ENCODE measurements at places on chromosomes 2 and 18.

DNA sequence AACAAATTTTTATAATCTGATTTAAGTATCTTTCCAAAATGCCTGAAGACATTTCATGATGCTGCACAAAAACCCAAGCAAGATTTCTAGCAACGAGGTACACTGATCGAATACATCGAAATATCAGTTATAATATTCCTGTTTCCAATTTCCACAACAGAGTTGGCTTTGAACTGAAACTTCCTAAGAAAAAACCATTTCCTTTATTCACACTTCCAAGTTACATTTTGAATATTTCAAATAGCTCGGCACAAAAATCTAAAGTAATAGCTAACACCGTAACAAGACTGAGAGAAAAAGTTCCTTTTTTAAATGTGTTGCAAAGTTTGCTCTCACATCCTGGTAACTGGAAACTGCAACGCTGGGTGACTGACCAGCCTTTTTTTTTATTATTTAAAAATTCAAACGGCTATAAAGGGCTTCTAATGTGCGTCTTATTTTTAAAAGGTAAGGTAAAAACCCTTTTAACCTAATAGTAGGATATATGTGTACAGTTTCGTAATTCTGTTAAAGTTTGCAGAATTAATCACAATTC is 1.7 kb downstream of the HNRNPLL start:
- no peak for DNase-seq

DNA sequence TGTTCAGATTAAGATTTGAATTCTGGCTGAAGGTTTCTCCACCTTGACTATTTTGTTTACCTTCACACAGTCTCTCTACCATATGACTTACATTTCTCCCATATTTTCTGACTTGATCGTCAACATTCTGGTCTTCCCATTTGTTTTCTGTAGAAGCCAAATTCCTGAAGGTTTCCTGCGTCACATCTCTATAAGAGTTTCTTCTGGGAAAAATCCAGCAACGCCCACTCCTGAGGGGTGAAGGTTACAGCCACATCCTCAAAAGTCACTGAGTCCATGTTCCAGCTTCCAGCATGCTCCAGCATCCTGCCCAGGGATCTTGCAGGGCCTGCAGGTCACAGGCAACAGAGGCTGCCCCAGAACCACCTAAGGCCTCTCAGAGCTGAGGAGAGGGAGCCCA is 47.5 kb downstream of the NBEAL1 start:
- DNase-seq: no peak

DNA sequence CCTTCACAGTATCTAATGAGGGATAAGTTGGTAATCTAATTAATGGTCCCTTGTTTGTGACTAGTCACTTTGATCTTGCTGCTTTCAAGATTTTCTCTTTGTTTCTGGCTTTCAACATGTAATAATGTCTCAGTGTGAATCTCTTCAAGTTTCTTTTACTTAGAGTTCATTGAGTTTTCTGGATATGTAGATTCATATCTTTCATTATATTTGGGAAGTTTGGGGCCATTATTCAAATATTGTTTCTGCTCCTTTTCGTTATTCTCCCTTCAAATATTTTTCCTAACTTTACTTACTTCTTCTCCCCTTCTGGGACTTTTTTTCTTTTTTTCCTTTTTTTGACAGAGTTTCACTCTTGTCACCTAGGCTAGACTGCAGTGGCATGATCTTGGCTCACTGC is 21.1 kb upstream of the NAPG start:
- no peak for DNase-seq

GRCh38 chr2:96549967-96550786 is 13.6 kb downstream of the ARID5A start:
- DNase-seq: no peak

- no peak for DNase-seq
Measured at GRCh38 chr2:67716895-67717396, 319.8 kb downstream of the ETAA1 start.

DNA sequence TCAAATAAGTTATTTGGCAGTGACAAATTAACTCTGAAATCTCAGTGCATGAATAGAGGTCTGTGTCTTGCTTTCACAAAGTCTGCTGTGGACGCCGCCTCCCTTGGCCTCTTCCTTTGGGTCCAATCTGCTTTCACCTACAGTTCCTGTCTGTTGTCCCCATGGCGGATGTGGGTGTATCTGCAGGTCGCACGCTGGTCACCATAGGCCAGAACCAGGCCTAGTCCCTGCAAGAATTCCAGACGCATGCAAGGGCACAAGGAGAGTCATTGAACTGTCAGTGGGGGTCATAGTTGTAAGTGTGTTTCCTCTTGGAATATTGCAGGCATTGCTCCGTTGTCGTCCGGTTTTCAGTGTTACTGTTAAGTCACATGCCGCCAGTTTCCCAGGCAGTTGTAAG is 7.4 kb downstream of the SOCS6 start:
- no peak for DNase-seq

- DNase-seq: no peak
Measured at GRCh38 chr2:176536439-176537133, 267.3 kb downstream of the MTX2 start.

- DNase-seq: no peak
Measured at GRCh38 chr2:37321029-37321682, 3.5 kb downstream of the PRKD3 start.

DNA sequence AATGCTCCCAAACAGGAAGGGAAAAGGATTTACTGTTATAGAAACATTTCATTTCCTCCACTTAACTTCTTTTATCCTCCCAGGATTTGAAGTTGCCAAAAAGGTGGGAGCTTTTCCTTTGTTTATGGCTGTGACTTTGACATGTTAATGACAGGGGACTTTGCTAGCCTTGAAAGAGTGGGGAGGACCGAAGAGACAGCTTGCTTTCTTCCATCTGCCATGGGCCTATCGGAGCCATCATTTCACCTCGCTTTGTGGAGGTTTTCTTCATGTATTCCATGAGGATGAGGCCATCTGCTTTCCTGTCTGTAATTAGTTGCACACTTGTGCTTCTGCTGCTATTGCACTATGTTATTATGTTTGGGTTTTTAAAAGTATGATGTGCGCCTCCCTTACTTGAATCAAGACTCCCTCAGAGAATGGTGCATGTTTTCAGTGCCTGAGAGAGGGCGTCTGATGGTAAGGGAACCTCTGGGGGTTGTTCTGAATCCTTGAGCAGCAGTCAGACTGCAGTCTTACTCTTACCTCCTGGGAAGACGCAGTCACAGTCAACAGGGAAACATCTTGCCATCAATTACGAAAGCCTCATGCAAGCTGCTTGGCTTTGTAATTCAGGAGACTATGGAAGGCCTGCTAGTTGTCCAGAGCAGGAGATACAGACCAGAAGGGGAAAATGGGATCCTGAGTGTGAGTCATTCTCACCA is 173.3 kb upstream of the MGAT5 start:
- no peak for DNase-seq

DNA sequence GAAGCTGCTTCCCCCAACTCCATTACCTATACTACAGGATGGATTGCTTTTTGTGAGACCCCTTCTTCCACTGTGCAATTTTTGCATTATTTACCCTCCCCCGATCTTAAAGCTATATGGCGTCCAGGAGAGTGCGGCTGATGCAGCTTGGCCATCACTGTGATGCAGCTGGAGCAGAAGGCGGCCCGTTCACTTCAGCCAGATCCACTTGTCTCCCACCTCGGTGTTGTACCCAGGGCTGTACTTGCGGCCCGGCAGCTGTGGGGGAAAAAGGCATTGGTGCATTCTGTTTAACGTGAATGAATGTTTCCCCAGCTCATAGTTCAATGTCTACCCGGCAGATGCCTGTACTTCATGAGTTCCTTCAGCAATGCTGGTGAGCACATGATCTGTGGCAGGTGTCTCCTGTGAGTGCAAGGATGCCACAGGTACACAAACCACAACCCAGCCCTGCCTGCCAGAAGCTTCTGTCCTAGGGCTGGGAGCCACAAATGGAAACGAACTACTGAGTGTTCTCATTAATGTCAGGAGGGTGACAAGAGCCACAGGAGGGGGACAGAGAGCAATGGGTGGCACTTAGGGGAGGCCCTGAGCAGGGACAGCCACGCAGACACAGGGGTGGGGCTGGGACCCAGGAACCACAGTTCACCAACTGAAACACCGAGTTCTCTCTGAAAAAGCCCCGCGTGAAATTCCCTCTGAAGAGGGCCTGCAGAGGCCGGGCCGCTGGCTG is 64.0 kb downstream of the NDUFA10 start:
- DNase-seq: no peak

GRCh38 chr2:11213090-11213638 is 57.9 kb downstream of the SLC66A3 start:
- DNase-seq: peak; percentile 39

GRCh38 chr2:112920923-112921532 is 10.1 kb downstream of the IL37 start:
- DNase-seq: no peak

GRCh38 chr2:53130441-53130943 is 637.1 kb upstream of the CHAC2 start:
- peak; percentile 47 for DNase-seq

DNA sequence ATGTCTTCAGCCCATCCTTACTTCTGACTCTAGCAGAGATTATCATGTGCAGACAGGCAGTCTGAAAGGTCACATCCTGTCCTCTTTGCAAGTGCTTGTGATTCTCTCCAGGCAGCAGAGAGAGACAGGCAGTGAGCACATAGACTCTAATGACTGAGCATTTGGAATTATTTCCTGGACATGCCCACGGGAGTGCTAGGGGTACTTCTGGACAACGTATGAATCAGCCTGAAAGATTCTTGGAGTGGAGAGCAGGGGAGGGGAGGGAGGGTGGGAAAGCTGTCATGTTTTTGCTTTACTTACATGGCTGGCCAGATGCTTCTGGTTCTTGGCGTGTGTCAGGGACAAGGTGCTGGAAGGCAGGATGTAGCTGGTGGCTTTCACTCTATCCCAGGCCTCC is 150.6 kb downstream of the RIF1 start:
- DNase-seq: peak; percentile 31

GRCh38 chr2:188013767-188014166 is 277.9 kb upstream of the GULP1 start:
- DNase-seq: no peak

- peak; percentile 95 for DNase-seq
Measured at GRCh38 chr18:61998957-61999356, 106.2 kb upstream of the RNF152 start.

- no peak for DNase-seq
Measured at GRCh38 chr2:106960683-106961161, 74.8 kb upstream of the ST6GAL2 start.

- DNase-seq: no peak
Measured at GRCh38 chr18:7766346-7766745, 199.2 kb downstream of the PTPRM start.
